ENCODE measurements at places on chromosomes 13 and 19.

DNA sequence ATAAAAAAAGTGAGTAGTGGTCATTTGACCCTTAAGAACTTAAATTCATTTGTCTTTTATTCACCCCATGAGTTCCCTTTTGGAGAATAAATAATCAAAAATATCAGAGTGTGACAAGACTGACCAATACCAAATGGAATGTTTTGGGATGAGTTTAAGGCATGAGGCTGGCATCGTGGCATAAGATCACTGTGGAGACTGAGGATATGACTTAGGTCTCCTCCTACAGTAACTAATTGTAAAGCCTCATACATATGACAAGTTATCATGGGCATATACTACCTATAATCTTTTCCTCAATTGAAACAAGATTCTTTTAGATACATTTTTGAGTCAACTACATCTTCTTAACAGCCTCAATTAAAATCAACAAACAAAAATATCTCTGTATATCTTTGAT lies 782.0 kb downstream of the SLITRK1 start:
- ATAC-seq, result no peak

DNA sequence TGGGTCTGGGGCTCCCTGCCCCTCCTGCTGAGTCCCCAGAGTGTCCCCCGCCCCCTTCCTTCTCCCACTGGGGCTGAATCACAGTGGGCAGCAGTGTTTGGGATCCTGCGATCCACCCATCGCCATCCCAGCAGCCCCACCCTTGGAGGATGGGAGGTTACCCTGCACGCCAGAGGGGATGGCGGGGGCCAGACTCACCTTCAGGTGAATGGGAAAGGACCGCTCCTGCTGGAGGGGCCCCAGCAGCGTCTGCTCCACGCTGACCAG lies 569 bp downstream of the DLEU7 start:
- ATAC-seq, result no peak

- ATAC-seq, result no peak
Observed at GRCh38 chr13:77861741-77862140, 56.9 kb downstream of the EDNRB start.

DNA sequence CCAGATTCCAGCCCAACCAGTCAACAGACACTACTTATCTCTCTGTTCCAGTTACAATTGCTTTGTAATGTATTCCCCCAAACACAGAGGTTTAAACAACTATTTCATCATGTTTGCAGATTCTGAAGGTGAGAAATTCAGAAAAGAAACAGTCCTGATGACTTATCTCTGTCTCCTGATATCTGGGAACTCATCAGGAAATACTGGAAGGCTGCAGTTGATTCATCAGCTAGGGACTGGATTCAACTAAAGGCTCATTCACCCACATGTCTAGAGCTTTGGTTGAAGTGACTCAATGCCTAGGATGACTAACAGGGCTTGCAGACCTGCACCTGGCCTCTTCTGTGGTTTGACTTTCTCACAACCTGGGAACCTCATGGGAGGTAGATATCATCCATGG lies 56.6 kb upstream of the GPC6 start:
- peak; percentile 44 for ATAC-seq

DNA sequence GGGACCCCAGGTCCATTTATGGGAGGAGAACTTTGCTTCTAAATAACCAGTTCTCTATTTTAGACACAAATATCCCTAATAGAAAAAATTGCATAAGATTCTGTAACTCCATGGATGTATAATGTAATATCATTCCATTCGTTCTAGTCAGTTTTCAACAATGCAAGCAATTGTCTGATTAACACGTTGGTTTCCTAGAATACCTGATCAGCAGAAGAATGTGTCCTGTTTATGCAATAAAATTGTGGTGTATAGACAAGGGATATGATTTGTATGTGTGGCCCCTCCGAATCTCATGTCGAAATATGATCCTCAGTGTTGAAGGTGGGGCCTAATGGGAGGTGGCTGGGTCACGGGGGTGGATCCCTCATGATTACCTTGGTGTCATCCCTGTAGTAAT lies 62.1 kb downstream of the RUBCNL start:
- no peak for ATAC-seq

- ATAC-seq, result no peak
Observed at GRCh38 chr19:14570864-14571527, 870 bp downstream of the NDUFB7 start.

- no peak for ATAC-seq
Observed at GRCh38 chr13:62193919-62194318, 778.3 kb upstream of the PCDH20 start.

DNA sequence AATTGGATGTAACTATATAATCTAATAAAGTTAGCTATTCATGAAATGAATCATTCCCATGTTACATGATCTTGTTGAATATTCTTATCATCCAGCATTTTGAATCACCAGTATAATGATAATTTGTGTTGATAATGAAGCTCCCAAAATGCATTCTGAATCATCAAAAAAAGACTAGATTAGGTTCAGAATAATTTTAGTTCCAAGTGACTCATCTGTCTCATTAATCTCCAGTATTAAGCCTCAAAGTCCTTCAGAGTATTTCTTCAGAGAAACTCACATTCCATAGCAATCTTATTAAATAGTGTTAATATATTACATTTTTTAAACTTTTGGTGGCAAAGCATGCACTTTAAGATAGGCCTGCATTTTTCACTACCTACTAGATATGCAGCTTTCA lies 207.5 kb downstream of the SLITRK5 start:
- ATAC-seq, result peak; percentile 24

- ATAC-seq, result no peak
Observed at GRCh38 chr13:41501281-41501680, 43.9 kb downstream of the RGCC start.

DNA sequence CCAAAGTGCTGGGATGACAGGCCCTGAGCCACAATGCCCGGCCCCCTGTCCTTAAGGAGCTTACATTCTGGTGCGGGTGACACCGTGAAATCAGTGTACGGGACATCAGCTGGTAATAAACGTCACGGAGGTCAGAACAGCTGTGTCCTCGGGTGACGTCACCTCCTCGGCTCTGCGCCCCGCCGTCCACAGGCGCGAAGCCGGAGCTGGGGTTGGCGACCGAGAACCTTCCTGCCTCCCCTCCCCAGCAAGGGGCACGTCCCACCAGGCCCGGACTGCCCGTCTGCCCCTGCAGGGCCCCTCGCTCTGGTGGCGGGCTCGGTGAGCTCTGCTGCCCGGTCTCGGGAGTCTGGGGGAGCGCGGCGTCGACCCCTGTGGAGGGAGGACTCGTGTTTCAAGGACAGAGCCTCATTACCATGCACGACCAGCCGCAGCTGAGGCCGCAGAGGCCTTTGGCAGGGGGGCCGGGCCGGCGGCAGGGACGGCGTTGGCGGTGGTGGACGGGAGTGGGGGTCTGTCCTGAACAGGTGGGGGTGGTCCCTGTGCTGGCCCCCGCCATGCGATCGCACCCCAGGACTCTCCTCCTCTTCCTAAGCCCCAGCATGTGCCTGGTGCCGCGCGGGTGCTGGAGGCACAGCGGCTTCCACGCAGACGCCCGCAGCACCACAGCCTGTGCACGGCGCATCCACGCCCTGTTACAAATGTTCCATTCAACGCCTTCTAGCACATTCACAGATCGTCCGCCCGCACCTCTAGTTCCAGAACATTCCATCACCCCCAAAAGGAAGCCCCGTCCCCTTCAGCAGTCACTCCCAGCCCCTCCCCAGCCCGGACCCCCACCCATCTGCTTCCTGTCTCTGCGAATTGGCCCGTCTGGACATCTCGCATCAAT lies 5.4 kb downstream of the LINGO3 start:
- ATAC-seq, result no peak

DNA sequence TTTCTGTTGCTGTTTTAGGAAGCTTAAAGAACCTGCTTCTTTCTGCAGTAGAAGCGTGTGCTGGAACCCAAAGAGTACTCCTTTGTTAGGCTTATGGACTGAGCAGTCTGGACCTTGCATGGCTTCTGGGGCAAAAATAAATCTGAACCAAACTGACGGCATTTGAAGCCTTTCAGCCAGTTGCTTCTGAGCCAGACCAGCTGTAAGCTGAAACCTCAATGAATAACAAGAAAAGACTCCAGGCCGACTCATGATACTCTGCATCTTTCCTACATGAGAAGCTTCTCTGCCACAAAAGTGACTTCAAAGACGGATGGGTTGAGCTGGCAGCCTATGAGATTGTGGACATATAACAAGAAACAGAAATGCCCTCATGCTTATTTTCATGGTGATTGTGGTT lies 103.1 kb downstream of the TNFRSF19 start:
- ATAC-seq, result peak; percentile 96

DNA sequence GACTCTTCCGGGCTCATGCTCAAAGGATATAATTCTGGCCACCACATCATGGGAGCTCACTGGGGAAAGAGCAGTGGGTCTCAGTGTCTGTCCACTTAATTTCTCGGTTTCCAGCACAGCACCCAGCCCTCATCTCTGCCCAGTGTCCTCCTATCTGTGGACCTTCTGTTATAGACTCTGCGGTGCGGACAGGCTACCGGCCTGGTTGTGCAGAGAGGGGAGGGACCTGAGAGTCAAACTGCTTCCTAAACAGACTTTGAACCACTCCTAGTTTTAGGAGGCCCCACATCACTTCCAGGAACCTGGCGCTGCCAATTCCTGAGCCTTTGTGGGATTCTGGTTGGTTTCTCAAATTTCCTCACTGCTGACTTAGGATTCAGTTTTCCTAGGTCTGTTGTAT lies 59.8 kb upstream of the MED4 start:
- ATAC-seq, result no peak

GRCh38 chr19:40394816-40395210 lies 4.8 kb upstream of the HIPK4 start:
- no peak for ATAC-seq

- no peak for ATAC-seq
Observed at GRCh38 chr13:51707461-51707860, 96.5 kb downstream of the DHRS12 start.

GRCh38 chr19:38224014-38224862 lies at the start of gene DPF1:
Gene DPF1, minus strand, starts transcription at chr19:38224222. Its CDS starts 80 bp downstream, at chr19:38224142.
- peak; percentile 97 for ATAC-seq
